ENCODE measurements at places on chromosomes 6 and 20.

DNA sequence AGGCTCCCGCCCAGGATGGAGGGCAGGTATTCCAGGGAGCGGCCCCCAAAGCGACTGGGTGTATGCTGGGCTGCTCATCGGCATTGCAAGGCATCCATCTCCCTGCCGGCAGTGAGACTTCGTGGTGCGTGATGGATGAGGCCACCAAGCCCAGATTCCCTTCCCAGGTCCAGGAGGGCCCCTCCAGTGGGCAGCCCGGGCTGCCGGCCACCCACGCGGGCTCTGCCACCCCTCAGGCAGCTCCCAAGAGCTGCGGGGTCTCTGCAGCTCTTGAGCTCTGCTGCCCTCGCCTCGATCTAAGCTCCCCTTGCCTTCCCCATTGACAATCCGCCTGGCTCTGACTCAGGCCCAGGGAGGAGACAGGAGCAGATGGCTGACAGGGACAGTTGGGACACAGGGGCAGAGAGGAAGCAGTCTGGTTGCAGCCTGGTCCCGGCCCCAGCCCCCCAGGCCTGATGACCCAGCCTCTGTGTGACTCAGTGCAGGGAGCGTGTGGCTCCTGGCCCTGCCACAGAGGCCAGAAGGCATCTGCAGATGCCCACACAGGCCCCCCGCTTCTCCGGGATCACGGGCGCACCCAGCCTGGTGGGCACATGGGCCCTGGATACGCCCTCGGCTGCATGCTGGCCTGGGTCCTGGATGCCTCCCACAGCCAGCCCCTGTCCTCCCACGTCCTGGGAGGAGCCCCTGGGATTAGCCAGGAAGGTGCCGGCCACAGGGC lies 33.0 kb downstream of the SLCO4A1 start:
- DNase-seq = no peak

DNA sequence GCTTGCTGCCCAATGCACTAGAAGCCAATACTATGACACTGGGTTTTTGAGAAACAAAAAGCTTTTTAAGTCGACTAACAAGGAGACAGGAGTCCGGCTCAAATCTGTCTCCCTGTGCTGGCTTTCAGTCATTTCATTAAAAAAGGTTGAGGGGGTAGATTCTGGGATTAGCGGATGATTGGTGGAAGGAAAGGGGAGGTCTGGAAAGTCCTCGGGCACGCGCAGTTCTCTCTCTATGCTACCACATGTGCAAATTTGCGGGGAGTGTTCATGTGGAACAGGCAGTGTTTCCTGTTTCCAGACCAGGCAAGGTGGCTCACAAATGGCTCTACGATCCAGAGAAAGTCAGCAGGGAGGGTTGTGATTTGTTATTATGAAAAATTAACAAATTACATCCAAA lies 89.1 kb upstream of the TOX2 start:
- no peak for DNase-seq

- DNase-seq = no peak
Measured at GRCh38 chr20:36084897-36085613, 69.5 kb upstream of the EPB41L1 start.

DNA sequence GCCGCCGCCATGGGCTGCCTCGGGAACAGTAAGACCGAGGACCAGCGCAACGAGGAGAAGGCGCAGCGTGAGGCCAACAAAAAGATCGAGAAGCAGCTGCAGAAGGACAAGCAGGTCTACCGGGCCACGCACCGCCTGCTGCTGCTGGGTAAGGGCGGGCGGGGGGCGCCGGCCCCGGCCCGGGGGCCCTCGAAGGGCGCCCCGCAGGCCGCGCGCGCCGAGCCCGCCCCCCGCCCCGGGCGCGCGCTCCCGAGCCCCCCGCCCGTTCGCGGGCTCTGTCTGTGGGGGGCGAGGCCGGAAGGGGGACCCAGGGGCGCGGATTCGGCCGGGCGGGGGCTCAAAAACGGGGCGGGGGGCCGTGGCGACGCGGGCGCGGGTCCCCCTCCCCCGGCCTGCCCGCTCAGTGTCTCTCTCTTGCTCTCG lies 39.2 kb downstream of the GNAS start:
- peak; percentile 42 for DNase-seq

GRCh38 chr6:52130440-52130839 lies 43.0 kb upstream of the PKHD1 start:
- DNase-seq = no peak

GRCh38 chr6:158441716-158442215 lies 118.1 kb upstream of the TMEM181 start:
- no peak for DNase-seq

DNA sequence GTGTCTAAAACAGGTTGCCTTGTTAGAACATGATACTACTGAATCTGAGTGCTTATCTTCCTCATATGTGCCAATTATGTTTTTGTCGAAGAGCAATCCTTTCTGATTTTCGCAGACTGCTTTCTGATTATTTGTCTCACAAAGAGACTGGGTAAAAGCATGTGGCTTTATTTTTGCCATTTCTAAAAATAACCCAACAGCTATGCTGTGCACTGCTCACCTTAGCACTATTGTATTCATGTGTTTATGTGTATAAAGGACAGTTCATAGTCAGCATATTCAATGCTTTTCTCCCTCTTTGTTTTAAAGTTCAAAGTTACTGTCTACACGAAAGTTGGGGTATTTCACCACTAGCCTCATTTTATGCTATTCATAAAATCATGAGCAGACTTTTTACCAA lies 127.0 kb downstream of the SGK1 start:
- DNase-seq = no peak

- no peak for DNase-seq
Measured at GRCh38 chr20:10939331-10939941, 265.6 kb upstream of the JAG1 start.

- no peak for DNase-seq
Measured at GRCh38 chr20:60484316-60484715, 526.1 kb downstream of the CDH26 start.

GRCh38 chr6:18166312-18167036 lies 11.3 kb downstream of the KDM1B start:
- DNase-seq = no peak

DNA sequence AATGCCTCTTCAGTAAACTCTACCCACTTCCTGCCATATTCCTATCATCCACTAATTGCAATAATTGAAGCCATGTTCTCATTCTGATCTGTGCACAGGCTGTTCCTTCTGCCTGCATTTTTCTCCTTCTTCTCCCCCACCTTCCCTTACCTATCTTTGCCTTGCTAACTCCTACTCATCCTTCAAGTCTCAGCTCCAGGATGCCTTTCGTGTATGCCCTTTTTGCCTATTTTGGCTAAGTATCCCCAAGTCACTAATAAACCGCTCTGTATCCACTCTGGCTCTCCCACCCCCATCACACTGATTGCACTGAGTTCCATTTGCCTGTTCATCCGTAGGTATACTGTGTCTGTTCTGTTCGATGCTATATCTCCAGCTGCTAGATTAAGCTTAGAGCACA lies 6.3 kb upstream of the RPN2 start:
- no peak for DNase-seq

DNA sequence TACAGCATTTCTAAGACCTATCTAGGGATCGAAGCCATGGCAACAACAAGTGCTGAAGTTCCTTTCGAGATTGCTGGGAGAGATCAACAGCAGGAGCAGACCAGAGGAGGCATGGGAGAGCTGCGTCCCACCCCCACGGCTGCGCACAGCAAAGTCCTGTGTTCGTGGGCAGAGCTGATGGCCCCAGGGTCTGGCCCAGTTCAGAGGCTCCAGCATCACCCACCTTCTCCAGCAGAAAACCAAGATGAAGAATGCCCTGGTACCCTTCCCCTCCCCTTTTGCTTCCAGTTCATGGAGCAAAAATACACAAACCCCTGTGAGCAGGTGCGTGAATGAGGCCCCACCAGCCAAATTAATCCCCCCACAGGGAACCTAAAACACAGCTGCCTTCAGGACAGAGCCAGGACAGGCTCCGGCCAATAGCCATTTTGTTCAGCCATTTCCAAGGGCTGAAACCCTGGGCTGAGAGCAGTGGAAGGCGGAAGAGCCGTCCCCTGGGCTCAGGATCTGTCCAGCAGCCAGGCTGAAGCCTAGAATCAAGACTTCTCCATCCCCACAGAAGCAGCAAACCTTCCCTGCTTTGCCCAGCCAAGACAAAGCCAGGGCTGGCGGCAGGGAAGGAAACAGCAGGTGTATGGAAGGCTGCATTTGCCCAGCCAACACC lies 102.8 kb downstream of the PREX1 start:
- DNase-seq = no peak

DNA sequence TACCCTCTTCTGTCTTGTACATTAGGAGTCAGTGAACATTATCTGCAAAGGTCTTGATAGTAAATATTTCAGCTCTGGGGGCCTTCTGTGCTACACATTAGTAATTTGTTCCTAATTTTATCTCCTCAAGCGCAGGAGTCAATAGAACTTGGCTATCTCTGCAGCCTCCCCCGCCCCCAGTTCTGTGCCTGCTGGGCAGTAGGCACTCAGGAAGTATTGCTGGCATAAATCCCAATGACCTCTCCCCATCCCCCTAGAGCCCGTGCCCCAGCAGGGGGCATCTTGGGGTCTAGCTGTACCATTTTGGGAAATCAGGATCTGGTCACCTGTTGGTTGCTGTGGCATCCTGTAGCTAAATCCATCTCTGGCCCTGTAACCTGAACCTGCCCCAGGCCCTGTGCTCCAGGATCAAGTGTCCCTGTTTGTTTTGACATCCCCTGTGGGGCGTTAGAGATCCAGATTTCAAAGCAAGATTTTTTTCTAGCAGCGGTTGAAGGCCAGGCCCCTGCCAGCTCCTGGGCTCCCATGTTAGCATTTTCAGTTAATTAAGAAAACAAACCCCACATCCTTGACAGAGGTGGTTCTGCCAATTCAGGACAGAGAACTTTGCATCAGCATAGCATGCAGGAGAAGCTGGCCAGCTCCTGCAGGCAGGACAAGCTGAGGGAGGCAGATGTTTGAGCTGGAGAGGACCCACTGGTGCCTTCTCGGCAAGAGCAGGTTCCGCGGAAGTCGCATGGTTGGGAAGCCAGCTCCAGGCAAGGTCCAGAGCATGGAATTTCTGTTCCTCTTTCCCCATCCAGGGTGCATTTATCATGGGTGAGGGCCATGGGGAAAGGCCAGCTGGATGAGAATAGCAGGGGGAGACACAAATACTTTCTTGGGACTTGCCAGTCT lies 32.1 kb downstream of the DAAM2 start:
- DNase-seq = no peak

GRCh38 chr6:93713974-93714373 lies 294.6 kb upstream of the EPHA7 start:
- DNase-seq = no peak

GRCh38 chr6:162468326-162468725 lies 259.2 kb downstream of the PRKN start:
- no peak for DNase-seq

- DNase-seq = no peak
Measured at GRCh38 chr6:41050536-41050935, 2.5 kb upstream of the APOBEC2 start.

DNA sequence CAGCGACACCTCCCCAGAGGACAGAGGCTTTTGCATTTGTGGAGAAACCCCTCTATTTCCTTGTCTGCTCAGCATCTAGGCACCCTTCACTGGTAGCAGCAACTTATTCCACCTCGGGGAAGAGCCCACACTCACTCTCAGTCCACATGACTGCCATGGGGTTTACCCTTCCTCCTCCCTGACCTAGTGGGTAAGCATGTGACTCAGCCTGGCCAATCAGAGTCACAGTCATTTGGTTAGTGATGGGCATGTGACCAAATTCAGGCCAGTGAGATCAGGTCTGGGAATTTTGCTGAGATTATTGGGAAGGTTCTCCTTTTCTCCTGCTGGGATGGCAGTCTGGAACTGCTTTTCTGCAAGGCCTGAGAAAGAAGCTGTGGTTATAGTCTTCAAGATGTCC lies 145.7 kb upstream of the PHACTR3 start:
- peak; percentile 8 for DNase-seq

GRCh38 chr6:13924949-13925881 lies at the start of gene RNF182:
Gene RNF182 (plus strand): TSS chr6:13924952. CDS start chr6:13977120, 52,168 bp downstream.
- no peak for DNase-seq

- DNase-seq = no peak
Measured at GRCh38 chr6:44837741-44838140, 450.2 kb downstream of the CDC5L start.

- no peak for DNase-seq
Measured at GRCh38 chr20:8209061-8209460, 77.0 kb downstream of the PLCB1 start.

- no peak for DNase-seq
Measured at GRCh38 chr20:516799-517198, 26.8 kb downstream of the CSNK2A1 start.

- DNase-seq = no peak
Measured at GRCh38 chr6:33384581-33385020, 7.0 kb upstream of the KIFC1 start.

DNA sequence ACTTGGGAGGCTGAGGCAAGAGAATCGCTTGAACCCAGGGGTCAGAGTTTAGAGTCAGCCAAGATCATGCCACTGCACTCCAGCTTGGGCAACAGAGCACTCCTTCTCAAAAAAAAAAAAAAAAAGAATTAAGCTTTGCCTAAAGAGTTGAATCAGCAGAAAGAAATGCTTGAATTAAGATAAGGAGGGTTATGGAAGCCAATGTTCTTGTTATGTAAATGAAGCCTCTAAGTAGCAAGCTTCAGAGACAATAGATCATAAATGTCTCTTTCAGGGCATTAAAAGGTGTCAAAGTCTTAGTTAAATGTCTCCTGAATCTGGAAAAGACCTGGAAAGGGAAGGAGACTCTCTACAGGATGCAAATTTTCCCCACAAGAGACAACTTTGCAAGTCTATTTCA lies 69.7 kb upstream of the FAM83B start:
- no peak for DNase-seq

- no peak for DNase-seq
Measured at GRCh38 chr6:45540375-45540920, 162.7 kb upstream of the SUPT3H start.

DNA sequence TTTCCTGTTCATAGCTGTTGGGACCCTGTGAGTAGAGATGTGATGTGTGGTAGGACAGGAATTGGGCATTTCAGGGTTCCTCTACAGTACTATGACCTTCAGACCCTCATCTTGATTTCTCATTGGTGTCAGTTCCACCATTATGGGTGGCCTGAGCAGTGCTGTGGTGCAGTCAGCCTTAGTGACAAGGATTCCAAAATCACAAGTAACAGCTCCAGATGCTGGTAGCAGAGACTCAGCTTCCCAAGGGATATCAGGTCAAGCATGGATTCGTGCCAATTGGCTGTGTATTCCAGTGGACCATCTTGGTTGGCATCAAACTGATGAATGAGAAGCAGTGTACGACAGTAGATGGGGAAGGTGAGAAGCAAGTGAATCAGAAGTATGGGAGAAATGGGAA lies 3.8 kb downstream of the SMIM26 start:
- DNase-seq = no peak
